Stimulated activated CD4-positive, alpha-beta T cell treated with anti-CD3 and anti-CD28 coated beads, Interleukin-12 subunit alpha, Interleukin-12 subunit beta, amount 100 ng/mL, for 4 hours (primary cell): ENCODE measurements at places on chromosomes 3 and 15.
A peak's percentile ranks its signal among the peaks of the same experiment; 100 is the strongest.

GRCh38 chr15:96553931-96554330 is 223.4 kb downstream of the NR2F2 start:
- no peak for DNase-seq

GRCh38 chr15:29043736-29044502 is 158.1 kb downstream of the APBA2 start:
- DNase-seq, result no peak

GRCh38 chr15:69557020-69557706 is 104.5 kb downstream of the RPLP1 start:
- DNase-seq, result no peak

DNA sequence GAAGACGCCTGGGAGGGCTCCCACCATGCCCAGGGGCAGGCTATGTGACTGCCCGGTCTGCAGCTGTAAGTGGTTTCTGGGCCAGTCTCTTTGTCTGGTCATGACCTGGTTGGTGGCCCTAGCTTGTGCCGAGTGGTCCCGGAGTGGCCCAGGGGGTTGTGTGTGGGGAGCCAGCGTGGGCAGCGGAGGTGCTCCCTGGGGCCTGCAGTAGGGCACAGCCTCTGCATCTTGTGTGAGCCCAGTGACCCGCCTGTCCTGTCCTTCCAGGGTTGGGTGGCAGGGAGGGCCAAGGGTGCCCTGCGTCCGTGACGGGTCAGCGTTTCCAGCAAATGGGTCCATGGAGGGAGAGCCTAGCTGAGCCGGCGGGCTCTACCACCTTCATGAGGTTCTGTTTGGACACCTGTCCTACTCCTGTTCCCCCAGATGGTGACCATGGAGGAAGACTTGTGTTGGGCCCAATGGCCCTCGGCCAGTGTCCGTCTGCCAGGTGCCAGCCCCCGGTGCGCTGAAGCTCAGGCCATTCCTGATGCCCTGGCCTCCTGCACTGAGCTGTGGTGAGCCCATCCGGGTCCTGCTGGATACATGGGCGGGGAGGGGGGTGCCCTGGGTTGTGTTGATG is 215.4 kb downstream of the SNRPN start:
- DNase-seq, result no peak

GRCh38 chr3:42300013-42300412 is 34.0 kb upstream of the CCK start:
- no peak for DNase-seq

- no peak for DNase-seq
Measured at GRCh38 chr15:99121207-99121606, 16.3 kb downstream of the SYNM start.

- no peak for DNase-seq
Measured at GRCh38 chr3:100216713-100217112, 44.1 kb upstream of the TBC1D23 start.

DNA sequence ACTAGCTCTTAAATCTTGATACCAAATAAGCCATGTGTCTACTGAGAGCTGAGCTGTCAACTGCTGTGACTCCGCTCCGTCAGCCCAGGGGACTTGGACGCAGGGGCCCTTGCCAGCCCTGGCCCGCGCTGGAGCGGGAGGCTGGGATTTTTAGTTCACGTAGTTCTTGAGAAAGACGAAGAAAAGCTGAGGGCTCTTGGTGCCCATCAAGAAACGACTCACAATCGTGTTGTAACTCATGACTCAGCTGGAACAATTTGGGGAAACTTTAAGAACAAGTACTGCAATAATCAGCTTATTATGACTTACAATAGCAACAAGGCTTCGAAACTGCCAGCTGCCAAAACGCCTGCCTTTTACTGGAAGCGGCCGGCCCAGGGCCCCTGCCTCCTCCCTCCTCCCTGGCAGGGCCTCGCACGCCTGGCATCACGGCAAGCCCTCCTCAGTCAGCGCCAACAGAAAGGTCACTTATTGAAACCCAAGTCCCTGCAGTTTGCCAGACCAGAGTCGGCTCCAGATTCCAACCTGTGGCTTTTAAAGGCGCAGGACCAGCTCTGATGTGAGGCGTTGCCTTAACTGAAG is 60.3 kb downstream of the RGMA start:
- no peak for DNase-seq

GRCh38 chr3:119588112-119588511 is 8.8 kb downstream of the ADPRH start:
- peak; percentile 20 for DNase-seq

DNA sequence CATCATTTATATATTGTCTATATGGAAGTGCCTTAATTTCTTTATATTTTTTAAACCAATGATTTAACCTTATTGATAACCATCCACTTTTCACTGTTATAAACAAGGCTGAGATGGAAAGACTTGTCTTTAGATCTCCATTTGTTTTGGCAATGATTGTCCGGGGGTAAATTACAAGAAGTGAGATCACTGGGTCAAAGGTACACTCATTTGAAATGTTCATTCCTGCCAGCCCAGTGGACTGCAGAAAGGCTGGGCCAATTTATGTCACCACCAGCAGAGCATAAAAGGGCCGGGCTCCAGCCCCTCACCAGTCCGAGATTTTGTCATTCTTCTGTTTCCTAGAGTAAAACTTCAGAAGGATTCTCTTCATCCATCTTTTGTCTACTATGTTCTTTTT is 93.6 kb upstream of the NEO1 start:
- DNase-seq, result no peak

DNA sequence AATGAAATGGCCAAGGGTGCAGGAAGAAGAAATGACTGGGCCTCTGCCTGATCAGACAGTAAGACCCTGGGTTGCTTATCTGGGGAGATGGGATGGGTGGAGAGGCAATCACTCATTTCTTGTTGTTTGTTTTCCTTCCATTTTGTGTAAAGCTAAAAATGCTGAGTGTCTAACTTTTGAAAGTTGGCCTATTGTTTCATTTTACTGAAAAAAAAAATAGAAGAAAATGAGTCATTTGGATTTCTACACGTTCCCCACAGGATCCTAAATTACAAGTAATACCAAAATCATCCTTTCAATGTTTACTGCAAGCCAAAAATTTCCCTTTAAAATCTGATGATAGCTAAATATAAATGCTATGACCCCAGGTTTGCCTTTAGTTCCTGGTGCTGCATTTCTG is 30.6 kb downstream of the PTX3 start:
- DNase-seq, result no peak

GRCh38 chr15:99139276-99139675 is 34.4 kb downstream of the SYNM start:
- DNase-seq, result no peak

- DNase-seq, result no peak
Measured at GRCh38 chr3:141278196-141279076, 46.8 kb downstream of the PXYLP1 start.

DNA sequence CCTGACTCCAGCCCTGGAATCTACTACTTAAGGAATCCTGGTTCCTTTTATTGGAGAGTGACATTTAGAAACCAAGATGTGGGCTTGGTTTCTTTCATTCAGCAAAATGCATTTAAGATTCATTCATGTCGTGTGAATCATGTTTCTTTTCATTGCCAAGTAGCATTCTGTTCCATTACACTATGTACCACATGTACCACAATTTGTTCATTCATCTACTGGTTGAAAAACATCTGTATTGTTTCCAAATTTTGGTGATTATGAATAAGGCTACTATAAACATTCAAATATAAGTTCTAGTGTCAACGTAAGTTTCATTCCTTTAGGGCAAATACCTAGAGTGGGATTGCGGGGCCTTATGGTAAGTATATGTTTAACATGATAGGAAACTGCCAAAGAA is 264.2 kb downstream of the VPS13C start:
- no peak for DNase-seq

DNA sequence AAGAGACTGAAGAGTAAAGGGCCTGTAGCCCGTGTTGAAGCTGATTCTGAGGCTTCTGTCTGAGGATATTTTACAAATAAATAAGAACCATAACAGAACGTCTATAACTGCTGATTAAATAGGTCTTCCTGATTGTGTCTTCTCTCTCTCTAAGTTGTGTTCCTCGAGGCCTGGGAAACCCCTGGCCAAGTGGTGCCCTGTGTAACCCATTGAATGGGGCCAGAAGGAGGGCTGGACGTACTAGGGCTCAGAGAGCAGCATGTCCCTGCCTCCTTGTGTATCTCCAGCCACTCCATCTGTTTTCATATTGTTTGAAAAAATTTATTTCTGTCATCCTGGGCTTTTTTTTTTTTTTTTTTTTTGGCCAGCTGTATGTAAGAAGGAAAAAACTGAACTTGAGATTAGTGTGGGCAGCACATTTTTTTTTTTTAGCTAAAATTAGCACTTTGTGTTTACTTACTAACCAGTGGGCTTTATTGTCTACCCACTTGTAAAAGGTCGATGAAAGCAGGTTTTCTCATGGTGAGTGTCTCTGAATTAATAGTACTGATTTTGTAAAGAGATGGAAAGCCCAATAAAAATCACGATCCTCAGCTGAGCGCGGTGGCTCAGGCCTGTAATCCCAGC is 10.7 kb downstream of the DHX30 start:
- DNase-seq, result no peak

DNA sequence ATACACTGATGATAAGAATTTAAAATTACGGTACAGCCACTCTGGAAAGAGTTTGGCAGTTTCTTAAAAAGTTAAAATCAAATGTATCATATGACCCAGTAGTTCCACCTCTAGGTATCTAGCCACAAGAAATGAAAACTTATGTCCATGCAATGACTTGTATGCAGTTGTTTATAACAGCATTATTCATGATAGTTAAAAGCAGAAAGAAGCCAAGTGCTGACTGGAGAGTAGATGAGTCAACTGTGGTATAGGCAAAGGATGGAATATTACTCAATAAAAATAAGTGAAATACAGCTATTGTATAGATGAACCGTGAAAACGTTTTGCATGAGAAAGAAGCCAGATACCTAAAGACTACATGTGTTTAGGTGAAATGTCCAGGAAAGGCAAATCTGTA is 14.8 kb downstream of the GPR87 start:
- no peak for DNase-seq

GRCh38 chr15:32664796-32665195 is 23.3 kb downstream of the SCG5 start:
- DNase-seq, result no peak

- DNase-seq, result no peak
Measured at GRCh38 chr3:12463686-12464085, 20.6 kb upstream of the TSEN2 start.

- DNase-seq, result no peak
Measured at GRCh38 chr15:85624291-85624801, 170.4 kb downstream of the KLHL25 start.

DNA sequence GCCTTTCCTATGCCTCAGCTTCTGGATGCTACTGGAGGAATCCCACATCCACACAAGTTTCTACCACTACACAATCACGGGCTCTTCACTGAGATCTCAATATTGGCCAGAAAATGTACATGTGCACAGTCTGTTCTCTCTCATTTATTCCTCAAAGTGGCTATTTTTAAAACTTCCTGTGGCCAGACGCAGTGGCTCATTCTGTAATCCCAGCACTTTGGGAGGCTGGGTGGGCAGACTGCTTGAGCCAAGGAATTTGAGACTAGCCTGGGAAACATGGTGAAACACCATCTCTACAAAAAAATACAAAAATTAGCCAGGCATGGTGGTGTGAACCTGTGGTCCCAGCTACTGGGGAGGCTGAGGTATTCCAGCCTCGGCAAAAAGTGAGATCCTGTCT is 91.4 kb upstream of the PRTG start:
- DNase-seq, result no peak

DNA sequence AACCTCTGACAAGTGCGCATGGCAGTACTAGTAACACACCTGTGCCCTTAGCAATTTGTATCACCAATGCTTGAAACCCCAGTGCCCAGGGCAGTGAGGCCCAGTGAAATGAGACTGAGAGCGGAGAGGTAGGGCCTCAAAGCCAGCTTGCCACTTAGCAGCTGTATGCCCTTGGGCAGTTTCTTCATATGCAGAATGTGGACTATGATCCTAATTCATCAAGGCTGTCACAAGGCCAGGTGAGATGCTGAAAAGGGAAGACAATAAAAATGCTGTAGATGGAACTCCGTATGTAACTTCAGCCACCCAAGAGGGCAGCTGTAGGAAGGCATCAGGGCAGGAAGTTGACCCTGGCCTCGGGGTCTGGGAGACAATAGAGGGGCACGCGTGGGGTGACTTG is 74.4 kb downstream of the KY start:
- no peak for DNase-seq

DNA sequence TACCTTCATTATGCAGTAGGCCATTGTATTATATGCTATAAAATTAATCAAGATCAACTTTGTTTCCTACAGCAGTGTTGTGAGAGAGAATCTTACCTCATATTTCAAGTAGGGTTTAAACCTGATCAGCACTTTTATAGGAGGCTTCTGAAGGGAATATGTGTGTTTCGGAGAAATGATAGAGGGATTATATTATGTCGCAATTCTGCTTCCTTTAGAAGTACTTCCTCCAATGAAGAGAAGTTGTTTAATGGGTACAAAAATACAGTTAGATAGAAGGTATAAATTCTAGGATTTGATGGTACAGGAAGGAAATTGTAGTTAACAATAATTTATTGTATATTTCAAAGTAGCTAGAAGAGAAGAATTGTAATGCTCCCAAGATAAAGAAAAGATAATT is 54.9 kb downstream of the NSUN3 start:
- no peak for DNase-seq

- DNase-seq, result no peak
Measured at GRCh38 chr3:69505770-69506407, 120.0 kb upstream of the FRMD4B start.

DNA sequence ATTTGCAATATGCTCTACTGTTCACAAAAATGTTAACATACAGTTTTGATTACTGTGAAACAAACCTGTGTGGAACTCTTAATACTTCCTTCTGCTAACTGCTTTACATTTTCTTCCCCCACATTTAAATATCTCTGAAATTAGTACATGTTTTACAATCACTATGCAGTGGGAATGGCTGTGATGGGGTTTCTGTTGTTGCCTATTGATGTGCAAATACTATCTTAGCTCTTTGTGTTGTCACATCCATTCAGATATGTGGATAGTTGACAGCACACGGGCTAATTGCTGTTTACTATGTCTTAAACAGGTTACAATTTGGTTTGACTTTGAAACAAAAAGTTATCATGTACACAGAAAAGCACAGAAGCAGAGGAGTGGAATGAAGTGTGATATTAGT is 95.8 kb upstream of the CCNL1 start:
- DNase-seq, result no peak

- no peak for DNase-seq
Measured at GRCh38 chr3:13249664-13250390, 170.3 kb downstream of the NUP210 start.

DNA sequence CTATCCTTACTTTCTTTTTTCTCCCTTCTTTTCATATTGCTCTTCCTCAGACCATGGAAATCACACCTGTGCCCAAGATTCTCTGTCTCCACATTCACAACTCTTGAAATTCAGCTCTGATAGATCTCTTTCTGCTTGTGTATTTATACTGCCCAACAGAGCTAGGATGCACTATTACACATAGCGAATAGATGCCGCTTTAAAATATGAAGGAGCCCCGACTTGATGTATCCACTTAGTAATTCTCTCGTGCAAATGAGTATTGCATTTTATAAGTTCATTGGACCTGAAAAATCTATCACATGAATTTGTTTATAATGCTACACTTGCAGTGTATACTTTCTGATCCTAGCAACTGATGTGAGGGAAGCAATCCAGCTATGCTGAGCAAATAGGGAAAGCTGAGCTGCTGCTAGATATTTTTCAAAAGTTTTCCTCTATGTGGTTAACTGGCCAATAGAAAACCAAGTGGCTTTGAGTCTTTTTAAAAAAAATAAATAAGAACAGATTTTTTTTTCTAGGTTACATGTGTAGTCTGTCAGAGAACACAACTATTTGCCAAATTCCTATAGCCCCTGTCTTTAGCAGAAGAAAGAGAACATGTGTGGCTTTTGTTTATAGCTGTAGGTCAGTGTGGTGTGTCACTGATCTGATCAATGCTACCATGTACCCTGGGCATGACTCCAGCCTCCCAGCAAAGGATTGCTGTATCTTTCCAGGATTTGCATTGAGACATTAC is 64.3 kb upstream of the LEKR1 start:
- no peak for DNase-seq
